Upper lobe of left lung (tissue), 6 donors: ENCODE measurements at places on chromosomes 4 and X.

GRCh38 chr4:157889788-157890187, 283.0 kb downstream of the GASK1B start:
- DNase-seq = no peak

DNA sequence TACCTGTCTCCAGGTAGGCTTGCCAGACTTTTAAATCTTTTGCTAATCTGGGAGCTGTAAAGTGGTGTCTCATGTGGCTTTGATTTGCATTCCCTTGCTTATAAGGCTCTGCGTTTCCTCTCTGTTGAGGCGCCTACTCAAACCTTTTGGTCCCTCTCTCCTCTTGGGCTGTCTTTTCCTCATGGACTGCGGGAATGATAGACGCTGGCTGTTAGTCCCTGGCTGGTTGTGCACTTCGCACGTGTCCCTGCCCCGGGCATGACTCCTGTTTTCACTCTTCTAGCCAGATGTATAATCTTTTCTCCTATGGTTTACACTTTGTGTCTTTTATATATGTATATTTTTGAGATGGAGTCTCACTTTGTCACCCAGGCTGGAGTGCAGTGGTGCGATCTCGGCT, 39.7 kb downstream of the RGS12 start:
- no peak for DNase-seq

GRCh38 chr4:124209211-124209610, 503.3 kb downstream of the ANKRD50 start:
- no peak for DNase-seq

DNA sequence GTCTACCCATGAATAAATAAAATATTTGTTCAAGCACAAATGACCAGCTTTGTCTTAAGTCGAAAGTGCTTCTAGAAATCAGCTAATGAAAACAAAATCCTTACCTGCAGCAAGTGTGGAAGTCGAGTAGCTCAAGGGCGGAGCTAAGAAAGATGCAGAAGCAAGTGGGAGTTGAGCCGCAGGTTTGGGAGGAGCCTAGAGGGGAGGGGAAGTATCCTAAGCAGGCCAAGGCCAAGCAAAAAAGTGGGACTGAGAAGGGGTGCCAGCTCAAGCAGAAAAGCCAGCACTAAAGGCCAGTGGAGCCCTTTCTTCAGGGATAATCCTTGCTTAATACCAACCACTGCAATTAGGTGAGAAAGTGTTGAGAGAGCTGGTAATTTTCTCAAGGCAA, 60.8 kb downstream of the DLG3 start:
- DNase-seq = no peak

DNA sequence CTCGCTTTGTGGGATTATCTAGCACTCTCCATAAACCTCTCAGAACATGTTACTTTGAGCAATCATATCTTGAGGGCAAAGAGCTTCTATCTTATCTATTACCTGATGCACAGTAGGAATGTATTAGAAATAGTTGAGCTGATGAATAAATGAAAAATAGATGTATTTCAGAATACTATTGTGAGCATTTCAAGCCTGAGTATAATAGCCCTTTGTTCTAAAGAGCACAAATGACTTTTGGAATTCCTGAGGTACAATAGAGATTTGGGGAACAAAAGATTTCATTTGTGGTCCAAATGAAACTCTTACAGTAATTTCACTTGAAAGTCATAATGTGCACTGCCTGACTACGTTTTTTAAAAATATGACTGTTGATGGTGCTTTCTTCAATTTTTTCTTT, 159.5 kb downstream of the UGT8 start:
- DNase-seq = no peak

- no peak for DNase-seq
These were observed 1002.3 kb downstream of the FAM133A start for GRCh38 chrX:94676285-94676684.
